ENCODE measurements at places on chromosomes 13 and 19.

DNA sequence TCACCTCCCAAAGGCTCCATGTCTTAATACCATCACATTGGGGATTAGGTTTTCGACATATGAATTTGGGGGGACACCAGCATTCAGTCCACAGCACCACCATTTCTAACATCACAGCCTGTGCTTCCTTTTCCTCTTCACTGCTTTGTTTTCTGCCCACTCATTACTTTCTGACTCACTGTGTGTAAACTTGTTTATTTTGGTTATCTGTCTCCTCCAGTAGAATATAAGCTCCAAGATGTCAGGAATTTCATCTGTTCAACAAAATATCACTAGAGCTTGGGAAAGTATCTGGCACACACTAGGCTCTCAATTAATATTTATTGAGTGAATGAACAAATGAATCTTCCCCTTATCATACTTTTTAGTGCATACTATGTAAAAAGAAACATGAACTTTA is 152.0 kb downstream of the NUFIP1 start:
- no peak for DNase-seq

DNA sequence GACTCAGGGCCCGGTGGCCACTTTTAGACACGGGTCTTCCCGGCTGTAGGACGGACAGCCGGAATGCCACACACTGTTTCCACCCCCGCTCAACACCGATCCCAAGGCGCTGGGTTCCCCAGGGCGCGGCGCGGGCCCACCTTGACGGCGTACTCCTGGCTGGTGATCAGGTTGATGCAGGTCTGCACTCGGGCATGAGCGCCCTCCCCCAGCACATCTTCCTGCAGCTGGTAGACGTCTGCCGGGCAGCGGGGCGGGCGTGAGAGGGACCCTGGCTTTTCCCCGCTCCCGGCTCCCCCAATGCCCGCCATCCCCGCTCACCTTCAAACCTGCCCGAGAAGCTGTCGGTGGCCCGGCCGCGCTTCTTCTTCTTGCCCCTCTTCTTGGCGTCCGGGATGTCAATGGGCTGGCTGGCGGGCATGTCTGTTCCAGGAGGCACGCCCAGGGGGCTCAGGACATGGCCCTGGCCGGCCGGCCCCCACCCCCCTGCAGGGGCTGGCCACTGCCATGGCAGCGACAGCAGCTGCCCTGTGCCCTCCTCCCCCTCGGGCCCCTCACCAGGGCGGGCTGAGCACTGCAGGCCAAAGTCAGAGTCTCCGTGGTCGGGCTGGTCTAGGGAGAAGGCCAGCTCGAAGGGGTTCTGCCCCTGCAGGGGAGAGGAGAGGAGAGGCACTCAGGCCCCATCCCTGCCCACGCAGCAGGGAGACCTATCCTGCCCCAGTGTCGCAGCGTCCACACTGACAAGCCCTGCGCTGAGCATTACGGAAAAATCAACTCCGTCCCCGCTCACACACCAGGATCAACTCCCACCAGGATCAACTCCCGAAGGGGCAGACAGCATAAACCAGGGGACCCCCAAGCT is 4.8 kb downstream of the MKNK2 start:
- no peak for DNase-seq

DNA sequence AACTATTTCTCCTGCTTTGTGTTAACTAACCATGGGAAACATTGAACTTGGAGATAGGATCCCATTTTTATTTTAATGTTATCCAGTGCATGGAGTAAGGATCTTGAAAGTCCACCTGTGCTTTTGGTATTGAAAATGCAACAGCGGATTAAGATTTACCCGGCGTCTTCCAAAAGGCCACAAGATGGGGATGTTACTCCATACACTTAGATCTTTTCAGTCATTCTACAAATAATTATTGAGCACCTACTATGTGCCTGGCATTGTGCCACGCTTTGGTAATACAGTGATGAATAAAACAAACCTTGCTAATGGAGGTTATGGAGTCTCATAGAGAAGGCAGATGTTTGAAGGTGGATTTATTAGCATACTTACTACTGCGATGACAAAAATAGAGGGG is 56.9 kb downstream of the RFC3 start:
- DNase-seq: no peak

- DNase-seq: no peak
Measured at GRCh38 chr13:87754097-87754496, 82.9 kb downstream of the SLITRK5 start.

- DNase-seq: no peak
Measured at GRCh38 chr13:64962404-64962803, 2267.7 kb downstream of the PCDH9 start.

- no peak for DNase-seq
Measured at GRCh38 chr13:38483623-38484022, 134.0 kb downstream of the UFM1 start.

- peak; percentile 87 for DNase-seq
Measured at GRCh38 chr13:24270639-24271141, 38.7 kb upstream of the C1QTNF9 start.

GRCh38 chr19:54677217-54677616 is 14.4 kb downstream of the LILRB4 start:
- DNase-seq: no peak

DNA sequence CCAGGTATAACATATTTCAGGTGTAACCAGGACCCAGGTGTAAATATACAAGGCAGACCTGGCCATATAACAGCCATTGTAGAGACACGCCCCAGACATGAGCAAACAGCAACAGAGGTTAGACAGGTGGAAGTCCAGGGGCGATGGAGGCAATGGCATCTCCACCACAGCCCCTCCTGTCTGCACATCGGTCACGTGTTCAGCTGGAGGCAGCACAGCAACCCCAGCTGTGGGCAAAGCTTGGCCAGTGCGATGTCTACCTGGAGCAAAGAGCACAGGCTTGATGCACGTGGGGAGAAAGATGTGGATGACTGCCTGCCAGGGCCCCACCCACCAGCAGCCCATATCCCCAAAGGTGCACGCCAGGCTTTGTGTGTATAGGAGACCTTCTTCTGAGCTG is 4.4 kb downstream of the CYP4F2 start:
- no peak for DNase-seq

DNA sequence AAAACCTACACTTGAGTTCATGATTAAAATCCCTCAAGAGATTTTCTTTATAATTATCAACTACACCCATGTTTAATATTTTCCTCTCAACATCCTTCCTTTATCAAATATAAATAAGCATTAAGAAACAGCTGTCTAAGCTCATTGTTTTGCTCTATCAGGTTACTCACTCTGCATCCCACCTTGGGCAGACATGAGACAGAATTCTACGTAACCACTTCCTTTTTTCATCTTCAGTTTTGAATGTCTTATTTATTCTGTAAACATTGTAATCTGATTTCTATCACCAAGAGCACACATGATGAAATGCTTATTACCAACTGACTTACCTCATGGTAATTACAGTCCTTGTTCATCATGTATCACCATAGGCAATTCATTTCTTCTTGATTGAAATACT is 1256.6 kb upstream of the ATXN8OS start:
- DNase-seq: no peak

- peak; percentile 32 for DNase-seq
Measured at GRCh38 chr19:41705393-41706174, 2.8 kb upstream of the CEACAM5 start.

DNA sequence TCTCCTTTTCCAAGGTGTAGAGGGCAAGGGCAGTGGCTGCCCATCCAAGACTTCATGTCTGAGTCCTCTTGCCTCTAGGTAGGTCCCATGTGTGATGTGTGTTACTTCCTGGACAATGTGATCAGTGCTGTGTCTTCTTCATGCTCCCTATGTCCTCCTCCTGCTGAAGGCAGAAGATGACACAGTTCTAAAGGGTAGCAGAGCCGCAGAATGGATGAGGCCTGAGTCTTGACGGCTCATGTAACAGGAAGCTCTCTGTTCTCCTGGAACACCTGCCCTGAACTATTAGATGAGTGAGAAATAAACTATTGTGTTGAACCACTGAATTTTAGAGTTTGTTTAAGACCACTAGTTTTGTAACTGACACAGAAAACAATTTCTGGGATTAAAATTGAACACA is 165.9 kb downstream of the NDFIP2 start:
- DNase-seq: peak; percentile 40

GRCh38 chr13:64347664-64348063 is 2882.5 kb downstream of the PCDH9 start:
- DNase-seq: no peak

GRCh38 chr19:8161135-8161646 is 11.8 kb upstream of the FBN3 start:
- no peak for DNase-seq

- DNase-seq: no peak
Measured at GRCh38 chr19:53521373-53522202, 16.4 kb upstream of the ZNF331 start.

GRCh38 chr13:78476910-78477309 is 126.4 kb downstream of the POU4F1 start:
- no peak for DNase-seq

DNA sequence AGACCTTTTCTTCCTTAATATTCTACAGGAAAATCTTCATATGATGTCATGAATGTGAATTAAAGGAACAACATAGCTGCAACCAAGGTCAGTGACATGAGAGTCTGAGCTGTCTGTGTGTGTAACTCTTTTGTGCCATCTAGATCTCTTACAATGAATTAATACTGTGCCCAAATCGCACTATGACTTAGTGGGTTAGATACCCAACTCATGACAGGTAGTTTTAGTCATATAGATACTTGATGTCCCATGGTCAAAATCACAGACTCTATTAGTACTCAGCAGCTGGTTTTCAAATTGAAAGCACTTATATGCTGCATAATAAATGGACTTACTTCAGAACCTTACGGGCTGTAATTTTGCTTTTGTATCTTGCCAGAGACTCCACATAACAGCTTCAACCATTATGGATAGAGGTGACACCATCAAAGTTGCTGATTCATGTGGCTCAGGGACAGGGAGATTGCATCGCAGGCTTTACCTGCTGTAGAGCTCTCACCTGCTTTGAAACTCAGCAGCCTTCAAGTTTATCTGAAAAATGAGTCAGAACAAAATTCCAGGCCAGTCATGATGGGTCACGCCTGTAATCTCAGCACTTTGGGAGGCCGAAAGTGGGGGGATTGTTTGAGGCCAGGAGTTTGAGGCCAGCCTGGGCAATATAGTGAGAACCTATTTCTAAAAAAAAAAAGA is 12.3 kb upstream of the ZNF283 start:
- DNase-seq: no peak

GRCh38 chr19:30158067-30158892 is 213.9 kb upstream of the ZNF536 start:
- no peak for DNase-seq

DNA sequence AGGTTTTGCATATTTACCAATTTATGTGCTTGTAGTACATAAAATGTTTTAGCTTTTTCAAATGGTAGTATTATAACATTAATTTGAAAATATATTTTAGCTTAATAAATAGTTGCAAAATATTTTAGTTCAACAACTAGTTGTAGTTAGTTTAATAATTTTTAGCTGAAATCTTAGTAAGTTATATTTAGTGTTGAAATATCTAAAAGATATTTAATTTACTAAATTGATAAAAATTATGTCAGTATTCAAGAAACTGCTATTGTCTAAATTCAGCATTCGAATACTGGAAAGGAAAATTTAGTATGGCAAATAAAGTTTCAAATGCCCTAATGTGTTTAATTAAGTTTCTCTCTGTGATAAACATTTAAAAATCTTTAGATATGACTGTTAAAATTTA is 754.5 kb upstream of the MIR17HG start:
- DNase-seq: no peak

GRCh38 chr13:48199404-48199946 is 33.5 kb upstream of the ITM2B start:
- DNase-seq: no peak

DNA sequence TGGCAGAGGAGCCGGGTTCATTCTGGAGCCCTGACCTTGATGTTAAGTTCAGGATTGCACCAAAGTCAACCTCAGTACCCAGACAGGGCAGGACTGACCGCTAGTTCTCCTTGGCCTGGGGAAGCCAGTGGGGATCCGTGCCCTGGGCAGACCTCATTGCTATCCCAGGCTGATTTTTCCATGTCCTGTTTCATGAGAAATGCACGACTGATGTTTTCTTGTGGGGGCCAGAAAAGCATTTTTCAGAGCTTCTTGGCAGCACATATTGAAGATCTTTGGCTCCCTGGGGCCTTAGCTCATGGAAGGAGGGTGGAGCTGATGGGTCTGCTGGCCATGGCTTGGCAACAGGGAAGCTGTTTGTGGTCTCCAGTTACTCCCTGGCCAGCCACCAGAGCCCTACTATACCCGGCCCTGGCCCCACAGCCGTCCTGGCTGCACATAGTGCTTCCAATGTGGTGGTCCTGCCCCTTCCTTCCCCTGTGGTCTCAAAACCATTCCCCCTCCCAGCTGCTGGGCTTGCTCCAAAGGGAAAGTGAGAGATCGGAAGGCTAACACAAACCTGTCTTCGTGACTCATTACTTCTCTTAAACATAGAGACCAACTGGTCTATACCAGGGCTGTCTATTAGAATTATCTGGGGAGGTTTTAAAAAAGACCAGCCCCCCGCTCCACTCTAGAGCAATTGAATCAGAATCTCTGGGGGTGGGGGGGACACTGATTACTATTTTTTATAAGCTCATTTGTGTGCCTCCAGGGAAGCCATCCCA is 11.2 kb downstream of the IL17D start:
- DNase-seq: peak; percentile 99

GRCh38 chr19:55372316-55373081 is 2.2 kb upstream of the IL11 start:
- no peak for DNase-seq

DNA sequence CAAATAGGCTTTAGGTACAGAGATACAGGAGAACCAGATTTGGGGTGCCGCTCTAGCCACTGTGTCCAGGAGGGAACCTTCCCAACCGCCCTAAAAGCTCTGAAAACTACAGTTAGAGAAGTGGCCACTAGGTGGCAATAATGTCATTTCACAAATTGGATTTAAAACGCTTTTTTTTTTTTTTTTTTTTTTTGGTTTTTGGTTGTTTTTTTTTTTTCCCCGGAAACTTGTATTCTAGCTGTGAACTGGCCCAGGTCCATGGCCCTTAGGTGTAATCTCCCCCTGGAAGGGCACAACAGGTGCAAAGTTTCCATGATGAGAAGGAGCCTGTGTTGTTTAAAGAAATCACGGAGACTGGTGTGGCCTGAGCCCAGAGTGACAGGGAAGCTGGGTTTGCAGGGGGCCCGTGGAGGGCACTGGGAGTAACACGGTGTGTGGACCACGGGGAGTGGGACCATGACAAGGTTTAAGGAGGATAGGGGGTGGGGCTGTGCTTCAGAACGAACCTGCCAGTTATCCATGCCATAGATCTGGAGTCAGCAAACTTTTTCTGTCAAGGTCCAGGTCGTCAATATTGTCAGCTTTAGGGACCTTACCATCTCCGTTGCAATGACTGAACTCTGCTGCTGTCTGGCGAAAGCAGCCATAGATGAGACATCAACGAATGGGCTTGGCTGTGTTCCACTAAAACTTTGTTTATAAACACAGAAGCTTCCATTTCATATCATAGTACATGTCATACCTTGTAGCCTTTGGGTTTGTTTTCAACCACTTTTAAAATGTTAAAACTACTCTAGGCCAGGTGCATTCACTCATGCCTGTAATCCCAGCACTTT is 10.1 kb downstream of the OR1I1 start:
- peak; percentile 77 for DNase-seq

GRCh38 chr13:48264058-48264457 is 31.1 kb downstream of the ITM2B start:
- DNase-seq: no peak

All from myocyte (in vitro differentiated cells).